ENCODE measurements at places on chromosomes 7 and 10.

GRCh38 chr7:84100866-84101265 lies 93.7 kb downstream of the SEMA3A start:
- DNase-seq, result no peak

DNA sequence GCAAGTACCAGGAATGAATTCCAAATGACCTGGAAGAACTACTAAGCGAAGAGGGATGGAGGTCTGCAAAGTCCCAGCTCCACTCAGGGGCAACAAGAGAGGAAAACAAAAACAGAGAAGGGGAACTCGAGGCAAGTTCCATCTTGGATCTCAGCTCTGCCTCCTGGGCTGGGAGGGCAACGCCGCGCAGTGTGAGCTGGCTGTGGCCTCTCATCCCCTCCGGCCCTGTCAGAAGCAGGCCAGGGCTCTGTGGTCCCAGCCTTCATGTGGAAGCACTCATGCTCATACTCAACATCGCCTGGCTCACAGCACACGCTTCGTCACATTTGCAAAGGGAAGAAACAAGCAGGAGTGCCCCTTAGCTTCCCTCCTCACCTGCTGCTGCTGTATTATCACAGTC lies 627.9 kb upstream of the MGMT start:
- no peak for DNase-seq

- DNase-seq, result no peak
Observed at GRCh38 chr7:158568974-158569857, 18.4 kb downstream of the PTPRN2 start.

GRCh38 chr10:62554632-62555199 lies 180.5 kb downstream of the ZNF365 start:
- peak; percentile 52 for DNase-seq

DNA sequence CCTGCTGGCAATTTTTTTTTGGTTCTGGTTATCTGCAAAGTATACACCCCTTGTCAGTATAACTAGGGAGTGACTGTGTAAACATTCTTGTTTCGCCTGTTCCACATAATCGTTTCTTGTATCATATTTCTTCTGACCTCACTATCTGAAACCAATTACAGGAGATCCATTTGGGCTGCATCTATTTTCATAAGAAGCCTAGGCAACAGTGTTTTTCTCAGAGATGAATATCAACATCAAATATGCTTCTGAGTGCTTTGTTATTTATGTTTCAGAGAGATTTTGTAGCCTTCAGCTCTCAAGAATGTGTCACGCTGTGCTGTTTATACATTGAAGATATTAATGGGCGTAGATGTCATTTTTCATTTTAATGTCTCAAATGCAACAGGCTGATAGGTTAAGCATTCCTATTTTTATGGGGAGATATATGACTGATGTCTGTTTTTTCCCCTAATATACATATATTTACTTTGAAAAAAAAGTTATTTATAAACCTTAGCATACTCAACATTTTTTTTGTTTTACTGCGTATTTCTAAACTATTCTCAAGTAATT lies 115.5 kb downstream of the FOXP2 start:
- DNase-seq, result peak; percentile 67

GRCh38 chr7:116180302-116180701 lies 30.0 kb upstream of the TES start:
- peak; percentile 51 for DNase-seq

GRCh38 chr10:15491856-15492642 lies 121.0 kb upstream of the FAM171A1 start:
- DNase-seq, result no peak

GRCh38 chr10:72375585-72375984 lies 20.9 kb upstream of the DNAJB12 start:
- no peak for DNase-seq

DNA sequence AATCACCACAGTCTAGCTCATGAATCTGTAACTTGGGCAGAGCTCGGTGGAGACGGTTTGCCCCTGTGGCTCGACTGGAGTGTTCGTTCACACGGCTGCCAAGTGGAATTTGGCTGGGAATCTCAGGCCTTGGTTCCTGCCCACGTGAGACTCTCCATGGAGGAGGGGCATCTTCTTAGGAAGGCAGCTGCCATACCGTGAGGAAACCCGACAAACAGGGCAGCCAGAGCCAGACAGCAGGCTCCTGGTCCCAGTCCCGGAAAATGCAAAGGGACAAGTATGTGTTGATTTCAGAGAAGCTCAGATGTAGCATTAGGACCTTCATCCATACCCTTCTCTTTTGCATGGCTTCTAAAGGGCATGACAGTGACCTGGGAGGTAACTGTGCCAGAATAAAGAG lies 26.6 kb downstream of the AMZ1 start:
- DNase-seq, result no peak

GRCh38 chr10:22649390-22649841 lies 65.0 kb downstream of the PIP4K2A start:
- DNase-seq, result no peak

GRCh38 chr7:139655305-139655704 lies 122.5 kb downstream of the HIPK2 start:
- DNase-seq, result no peak

DNA sequence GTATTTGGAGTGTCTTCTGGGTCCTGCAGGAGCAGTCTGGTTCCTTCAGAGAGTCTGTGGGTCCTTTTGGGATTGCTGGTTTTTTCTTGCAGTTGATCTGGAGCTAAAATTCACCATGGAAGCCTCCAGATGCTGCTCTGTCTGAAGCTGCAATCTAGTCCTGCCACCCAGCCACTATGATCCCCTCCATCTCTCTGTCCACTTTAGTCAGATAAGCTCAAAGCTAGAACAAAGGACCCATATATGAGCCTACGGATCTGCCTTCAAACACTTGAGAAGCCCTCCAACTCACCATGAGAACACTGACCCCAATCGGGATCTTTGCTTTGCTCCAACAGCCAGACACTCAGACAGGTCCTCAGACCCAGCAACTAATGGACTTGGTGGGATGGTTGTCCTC lies 618 bp upstream of the TBXAS1 start:
- DNase-seq, result no peak

- no peak for DNase-seq
Observed at GRCh38 chr10:21242915-21243314, 282.6 kb downstream of the SKIDA1 start.

DNA sequence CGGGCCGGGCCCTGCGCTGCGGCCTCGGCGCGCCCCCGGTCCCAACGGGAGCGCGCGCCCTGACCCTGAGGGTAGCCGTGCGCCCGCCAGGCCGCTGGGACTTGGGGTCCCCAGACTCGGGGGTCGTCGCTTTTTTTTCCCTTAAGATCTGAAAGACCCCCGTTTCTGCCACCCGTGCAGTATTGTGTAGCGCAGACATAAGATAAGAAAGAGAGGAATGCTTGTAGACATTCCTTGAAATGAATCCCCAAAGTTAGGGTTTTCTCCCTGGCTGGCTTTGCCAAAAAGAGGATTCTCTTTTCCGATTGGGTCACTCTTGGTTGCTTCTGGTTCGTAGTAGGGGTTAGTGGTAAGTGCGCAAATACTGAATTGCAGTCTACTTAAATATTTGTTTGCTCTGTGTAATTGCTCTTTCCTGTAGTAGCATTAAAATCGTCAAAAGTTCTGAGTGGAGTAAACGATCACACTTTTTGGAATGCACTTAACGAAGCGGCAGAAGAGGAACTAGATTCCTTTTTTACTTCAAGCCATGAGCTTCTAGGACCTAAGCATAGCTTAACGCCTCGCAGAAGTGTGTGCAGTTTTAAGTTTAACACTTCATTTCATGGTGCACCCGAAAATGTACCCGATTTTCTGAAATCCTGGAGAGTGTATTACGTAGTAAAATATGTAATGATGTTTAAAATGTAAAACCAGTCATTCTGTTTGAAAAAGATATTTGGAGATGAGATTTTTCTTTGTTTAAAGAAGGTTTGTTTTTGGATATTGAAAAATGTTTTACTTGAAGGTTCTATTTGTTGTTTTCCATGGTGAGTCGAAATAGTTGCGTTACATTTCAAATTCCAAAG lies 1.3 kb downstream of the CUL1 start:
- DNase-seq, result peak; percentile 8

DNA sequence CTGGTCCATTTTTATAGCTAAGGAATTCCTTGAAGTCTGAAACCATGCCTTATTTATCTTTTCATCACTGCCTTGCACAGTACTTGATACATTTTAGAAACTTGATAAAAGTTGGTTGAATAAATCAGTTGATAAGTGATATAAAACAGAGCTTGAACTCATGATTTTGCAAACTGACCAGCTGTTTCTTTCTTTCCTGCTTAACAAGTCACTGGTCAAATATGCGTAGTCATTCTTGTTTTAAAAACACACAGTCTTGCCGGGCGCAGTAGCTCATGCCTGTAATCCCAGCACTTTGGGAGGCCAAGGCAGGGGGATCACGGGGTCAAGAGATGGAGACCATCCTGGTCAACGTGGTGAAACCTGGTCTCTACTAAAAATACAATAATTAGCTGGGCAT lies 6.3 kb downstream of the TPST1 start:
- DNase-seq, result no peak

GRCh38 chr7:50865450-50865849 lies 82.8 kb upstream of the GRB10 start:
- no peak for DNase-seq

DNA sequence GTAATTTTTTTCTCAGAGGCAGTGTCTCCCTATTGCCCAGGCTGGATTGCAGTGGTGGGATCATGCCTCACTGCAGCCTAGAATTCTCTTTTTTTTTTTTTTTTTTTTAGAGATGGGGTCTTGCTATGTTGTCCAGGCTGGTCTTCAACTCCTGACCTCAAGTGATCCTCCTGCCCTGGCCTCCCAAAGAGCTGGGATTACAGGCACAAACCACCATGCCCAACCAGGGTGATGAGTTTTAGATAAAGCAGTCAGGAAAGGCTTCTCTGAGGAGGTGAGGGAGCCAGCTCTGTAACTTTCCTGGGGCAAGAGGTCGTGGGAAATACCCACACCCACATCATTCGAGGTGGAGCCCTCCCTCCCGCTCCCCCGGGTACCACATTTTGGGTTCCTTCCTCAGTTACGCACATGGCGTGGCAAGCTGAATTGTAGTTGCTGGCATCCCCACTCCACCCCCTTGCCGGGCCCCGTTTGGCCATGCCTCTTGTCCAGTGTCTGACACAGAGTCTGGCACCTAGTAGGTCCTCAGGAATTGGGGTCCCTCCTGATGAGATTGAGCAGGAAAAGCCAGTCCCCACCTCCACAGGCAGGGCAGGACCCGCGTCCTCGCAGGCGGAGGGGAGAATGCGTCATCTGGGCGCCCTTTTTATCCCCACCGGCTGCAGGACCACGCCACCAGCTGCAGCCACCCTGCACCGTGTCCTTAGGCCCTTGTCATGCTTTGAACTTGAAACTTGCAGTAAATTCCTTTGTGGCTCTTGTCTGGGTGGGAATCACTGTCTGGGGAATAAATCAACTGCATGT lies 43.4 kb downstream of the CLIP2 start:
- DNase-seq, result no peak

DNA sequence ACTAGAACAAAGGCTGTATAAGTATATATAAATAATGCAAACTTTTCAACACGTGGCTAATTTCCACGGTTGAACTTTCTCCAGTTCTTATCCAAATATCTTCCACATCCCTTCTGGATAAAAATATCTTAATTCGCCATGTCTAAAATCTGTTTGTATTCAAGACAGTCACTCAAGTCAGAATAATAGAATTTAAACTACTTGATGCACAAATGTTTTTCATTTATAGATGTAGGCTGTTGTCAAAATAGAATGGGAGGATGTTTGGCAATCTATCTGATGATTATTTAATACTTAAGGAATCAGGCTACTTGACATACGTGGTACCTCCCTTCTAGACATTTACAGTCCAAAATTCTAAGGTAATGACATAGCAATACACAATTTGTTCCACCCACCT lies 204.3 kb downstream of the TWIST1 start:
- DNase-seq, result no peak

DNA sequence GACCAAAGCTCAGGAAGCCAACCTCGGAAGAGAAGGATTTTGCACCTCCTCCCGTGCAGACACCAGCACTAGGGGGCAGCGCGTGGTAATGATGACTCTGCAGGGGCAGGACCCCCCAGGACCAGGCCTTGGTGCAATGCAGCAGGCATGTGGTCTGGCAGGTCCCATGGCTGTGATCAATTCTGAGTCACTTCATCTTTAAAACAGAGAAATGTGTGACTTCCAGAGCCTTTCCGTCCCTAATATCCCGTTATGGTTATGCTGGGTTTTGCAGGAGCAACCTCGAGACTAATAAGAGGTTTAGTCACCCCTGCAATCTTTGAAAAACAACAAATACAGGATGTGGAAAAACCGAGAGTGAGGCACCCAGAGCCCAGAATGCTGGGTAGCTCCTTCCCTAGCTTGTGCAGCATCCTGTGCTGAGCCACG lies 30.2 kb upstream of the GJD4 start:
- DNase-seq, result no peak

- no peak for DNase-seq
Observed at GRCh38 chr7:77753173-77753572, 45.1 kb downstream of the TMEM60 start.

DNA sequence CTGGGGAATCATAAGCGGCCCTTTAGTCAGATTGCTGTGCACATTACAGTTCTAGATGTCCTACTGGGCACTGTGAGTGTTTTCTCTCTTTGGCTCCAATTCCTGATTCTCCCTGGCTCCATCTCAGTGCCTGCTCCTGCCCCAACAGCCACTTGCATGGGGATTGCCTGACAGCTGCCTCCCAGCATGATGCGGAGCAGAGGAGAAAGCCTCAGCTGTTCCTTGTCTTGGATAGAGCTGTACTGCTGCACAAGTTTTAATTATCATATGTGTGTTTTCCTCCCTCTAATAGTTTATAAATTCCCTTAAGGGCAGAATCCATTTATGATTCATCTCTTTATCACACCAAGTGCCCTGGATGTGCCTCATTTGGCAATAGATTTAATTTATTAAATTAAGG lies 285.8 kb upstream of the COBL start:
- DNase-seq, result no peak
